ENCODE measurements at places on chromosomes 6 and 20.
A peak's percentile ranks its signal among the peaks of the same experiment; 100 is the strongest.

DNA sequence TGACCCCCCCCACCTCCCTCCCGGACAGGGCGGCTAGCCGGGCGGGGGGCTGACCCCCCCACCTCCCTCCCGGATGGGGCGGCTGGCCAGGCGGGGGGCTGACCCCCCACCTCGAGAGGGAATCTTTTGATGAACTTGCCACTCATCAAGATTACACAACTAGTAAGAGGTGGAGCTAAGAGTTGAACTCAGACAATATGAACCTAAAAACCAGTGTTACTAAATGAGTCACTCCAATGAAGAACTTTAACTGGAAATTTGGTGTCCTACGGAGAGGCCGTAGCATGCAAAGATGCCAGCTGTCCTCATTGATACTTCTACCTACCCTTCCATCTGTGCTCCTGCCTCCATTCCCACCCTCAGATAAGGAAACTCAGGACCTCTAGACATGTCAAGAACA, 42.8 kb downstream of the PFDN4 start:
- no peak for DNase-seq

DNA sequence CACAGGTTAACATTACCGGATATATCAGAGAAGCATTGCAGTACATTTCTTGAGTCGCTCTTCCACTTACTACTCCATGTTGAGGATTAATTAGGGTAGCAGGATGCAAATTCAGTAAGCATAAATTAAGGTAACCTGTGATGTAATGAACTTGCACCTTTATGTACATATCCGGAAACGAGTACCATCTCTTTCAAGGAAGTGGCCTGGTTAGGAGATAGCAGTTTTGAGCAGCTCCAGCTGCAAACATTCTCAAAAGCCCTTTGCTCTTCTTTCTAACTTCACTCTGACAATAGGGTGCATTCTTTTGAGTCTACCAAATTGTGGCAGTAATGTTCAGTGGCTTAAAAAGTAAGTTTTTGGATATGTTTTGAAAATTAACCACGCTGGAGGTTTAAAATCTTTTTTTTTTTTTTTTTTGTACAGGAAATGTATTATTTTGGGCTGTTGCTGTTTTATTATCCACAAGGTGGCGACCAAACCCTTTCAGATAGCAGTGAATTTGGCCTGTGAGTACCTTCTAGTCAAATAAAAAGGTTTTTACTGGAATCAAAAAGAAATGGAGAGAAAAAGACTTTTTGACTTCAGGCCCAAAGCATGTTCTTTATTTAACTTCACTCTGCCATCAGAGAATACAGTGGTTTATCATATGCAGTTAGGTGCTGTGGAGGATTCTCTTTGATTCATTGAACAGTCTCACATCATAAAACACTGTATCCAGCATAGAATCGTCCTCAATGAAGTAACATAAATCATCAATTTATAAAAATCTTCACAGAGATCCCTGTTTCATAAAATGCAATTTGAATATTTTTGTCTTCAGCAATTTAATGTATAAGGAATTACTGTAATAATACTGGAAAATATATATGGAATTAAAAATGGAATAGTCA, 8.9 kb downstream of the FAM217B start:
- no peak for DNase-seq

GRCh38 chr6:90097356-90097755, 199.3 kb downstream of the BACH2 start:
- DNase-seq = no peak

DNA sequence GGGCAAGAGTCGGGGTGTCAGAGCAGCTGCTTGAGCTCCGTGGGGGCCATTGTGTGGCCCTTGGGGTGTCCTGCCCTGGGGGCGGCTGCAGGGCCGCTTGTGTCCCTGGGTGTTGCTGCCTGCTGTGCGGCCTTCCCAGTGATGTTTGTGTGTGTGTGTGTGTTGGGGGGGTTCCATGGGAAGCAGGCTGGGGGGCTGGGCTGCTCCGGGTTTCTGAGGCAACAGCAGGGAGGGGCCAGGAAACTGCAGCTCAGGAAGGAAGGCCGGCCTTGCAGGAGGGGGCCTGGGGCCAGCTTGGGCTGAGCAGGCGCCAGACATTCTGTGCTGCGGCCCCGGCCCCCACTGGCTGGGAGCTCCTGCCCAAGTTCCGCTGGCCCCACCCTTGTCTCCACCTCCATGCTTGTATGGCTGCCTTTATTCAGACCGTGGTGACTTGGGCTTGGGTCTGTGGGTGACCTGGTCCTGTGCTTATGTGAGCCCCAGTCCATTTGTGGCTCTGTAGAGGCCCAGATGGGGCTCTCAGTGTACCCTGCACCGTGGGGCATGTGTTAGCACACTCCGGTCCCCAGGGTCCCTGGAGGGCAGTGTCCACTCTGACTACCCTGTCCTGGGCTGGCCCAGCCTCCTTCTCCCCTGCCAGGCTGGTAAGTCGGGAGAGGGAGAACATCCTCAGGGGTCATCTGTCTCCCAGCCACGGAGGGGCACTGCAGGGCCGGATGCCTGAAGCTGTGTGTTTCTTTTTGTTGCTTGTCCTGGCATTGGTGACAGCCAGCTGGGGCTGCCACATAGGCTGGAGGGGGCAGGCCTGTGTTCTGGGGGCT, 4.6 kb upstream of the SOX18 start:
- DNase-seq = no peak

GRCh38 chr6:143009851-143010250, 50.8 kb upstream of the AIG1 start:
- no peak for DNase-seq

GRCh38 chr6:15427331-15428070, 181.6 kb downstream of the JARID2 start:
- DNase-seq = no peak

GRCh38 chr20:54173653-54174456, at the start of gene CYP24A1:
Gene CYP24A1 (minus strand): TSS chr20:54173986. CDS start chr20:54173579, 407 bp downstream.
- no peak for DNase-seq

DNA sequence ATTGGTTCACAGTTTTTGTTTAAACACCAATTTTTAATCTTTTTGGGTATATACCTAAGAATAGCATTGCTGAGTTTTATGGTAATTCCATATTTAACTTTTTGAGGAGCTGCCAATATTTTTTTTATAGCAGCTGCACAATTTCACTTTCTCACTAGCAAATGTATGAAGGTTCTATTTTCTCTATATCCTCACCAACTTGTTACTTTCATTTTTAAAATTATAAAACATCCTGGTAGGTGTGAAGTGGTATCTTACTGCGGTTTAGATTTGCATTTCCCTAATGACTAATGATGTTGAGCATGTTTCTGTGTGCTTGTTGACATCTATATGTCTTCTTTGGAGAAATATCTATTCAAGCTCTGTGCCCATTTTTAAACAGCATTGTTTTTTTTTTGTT, 452.1 kb downstream of the GRIK2 start:
- DNase-seq = no peak

DNA sequence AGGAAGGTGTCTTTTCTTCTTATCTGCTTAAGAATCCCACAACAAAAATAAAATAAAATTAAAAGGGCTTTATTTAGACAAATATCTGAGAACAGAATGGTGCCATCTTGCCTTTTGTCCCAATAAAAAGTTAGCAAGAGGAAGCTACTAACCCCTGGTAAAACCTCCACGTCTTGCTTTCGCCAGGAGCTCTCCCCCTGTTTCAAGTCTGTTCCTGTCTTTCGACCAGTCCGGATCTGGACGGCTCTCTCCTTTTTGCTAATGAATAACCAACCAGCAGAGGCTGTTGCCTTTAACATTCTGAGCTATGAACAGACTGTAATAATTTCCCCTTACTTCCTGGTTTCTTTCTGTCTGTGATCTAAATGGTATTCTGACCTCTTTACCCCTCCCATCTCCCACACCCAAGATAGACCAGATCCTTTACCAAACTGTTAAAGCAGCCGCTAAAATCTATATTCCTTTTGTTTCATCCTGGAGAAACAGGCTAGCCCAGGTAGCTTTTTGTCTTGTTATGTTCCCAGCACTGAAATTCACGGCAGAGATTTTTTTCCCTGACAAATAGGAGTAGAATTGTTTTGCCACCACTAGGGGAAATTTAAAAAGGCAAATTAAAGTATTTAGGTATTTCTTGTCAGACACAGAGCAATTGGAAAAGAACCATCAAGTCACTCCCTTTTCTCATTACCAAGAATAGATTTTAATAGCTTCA, at the start of gene FRK:
FRK (minus strand) TSS at position 320 of the 712 bp plus-strand sequence. CDS start 580 bp downstream, outside the sequence.
- DNase-seq = no peak

GRCh38 chr6:17865798-17866725, 121.4 kb downstream of the KIF13A start:
- peak; percentile 99 for DNase-seq

Data from keratinocyte (primary cell).